ENCODE measurements at places on chromosomes 5 and 9. TPM values are rescaled to one million over a fixed set of nuclear protein-coding genes. Genes with fewer than 3 reads are reported as not detected.

PCDH1 gene
- 3.5 TPM for total RNA-seq

CCL28 gene
- 1.3 TPM for total RNA-seq

ENTPD2 gene
- total RNA-seq: not detected

CTNND2 gene
- not detected for total RNA-seq

TNFSF8 gene
- total RNA-seq: not detected

CTXN3 gene
- not detected for total RNA-seq

ROPN1L gene
- total RNA-seq: 0.32 TPM

PROB1 gene
- total RNA-seq: 3.9 TPM

NEURL1B gene
- total RNA-seq: 2.9 TPM

CCL27 gene
- total RNA-seq: not detected

FAM78A gene
- total RNA-seq: 0.43 TPM

DNAJC18 gene
- 8.1 TPM for total RNA-seq

MVB12B gene
- total RNA-seq: 3.5 TPM

DNAI1 gene
- under 0.01 TPM for total RNA-seq

SLC34A3 gene
- under 0.01 TPM for total RNA-seq

NOTCH1 gene
- total RNA-seq: 36.7 TPM

SGCD gene
- total RNA-seq: 15.1 TPM

ANKRD34B gene
- not detected for total RNA-seq

SH3PXD2B gene
- total RNA-seq: 32.2 TPM

ARHGEF39 gene
- 0.97 TPM for total RNA-seq

PCDHA9 gene
- under 0.01 TPM for total RNA-seq

SLC9A3 gene
- 0.97 TPM for total RNA-seq

PDZD2 gene
- 0.97 TPM for total RNA-seq

BAG1 gene
- 9.1 TPM for total RNA-seq

EPB41L4B gene
- total RNA-seq: 0.32 TPM

GNA14 gene
- 6.5 TPM for total RNA-seq

GABRB2 gene
- under 0.01 TPM for total RNA-seq

CFAP157 gene
- total RNA-seq: under 0.01 TPM

TEX48 gene
- total RNA-seq: not detected

PCDHGB4 gene
- 11.0 TPM for total RNA-seq

C9orf153 gene
- total RNA-seq: not detected

FRMD3 gene
- total RNA-seq: 0.86 TPM

IRX2 gene
- 3.0 TPM for total RNA-seq

PRDM9 gene
- total RNA-seq: not detected

MIGA2 gene
- total RNA-seq: 22.5 TPM

REEP2 gene
- total RNA-seq: 13.0 TPM

GADD45G gene
- 0.64 TPM for total RNA-seq

CER1 gene
- not detected for total RNA-seq

NEUROG1 gene
- not detected for total RNA-seq

MED27 gene
- 19.0 TPM for total RNA-seq

C5orf52 gene
- not detected for total RNA-seq

PCA3 gene
- total RNA-seq: not detected

GPR151 gene
- not detected for total RNA-seq

SURF6 gene
- total RNA-seq: 8.2 TPM

FAXDC2 gene
- 4.2 TPM for total RNA-seq

DDX4 gene
- not detected for total RNA-seq

GABRA6 gene
- not detected for total RNA-seq

FOXD4L3 gene
- total RNA-seq: not detected

ISCA1 gene
- 45.3 TPM for total RNA-seq

CNTNAP3B gene
- 0.97 TPM for total RNA-seq

PCAT7 gene
- total RNA-seq: 0.64 TPM

ADAMTSL2 gene
- total RNA-seq: under 0.01 TPM

GPRIN1 gene
- total RNA-seq: 3.5 TPM

BTNL8 gene
- total RNA-seq: not detected

EGR1 gene
- 6.1 TPM for total RNA-seq
